Spinal cord (tissue), 10 donors: ENCODE measurements at places on chromosomes 7 and 10. TPM values are rescaled to one million over a fixed set of nuclear protein-coding genes. Genes with fewer than 3 reads are reported as not detected.

DNA sequence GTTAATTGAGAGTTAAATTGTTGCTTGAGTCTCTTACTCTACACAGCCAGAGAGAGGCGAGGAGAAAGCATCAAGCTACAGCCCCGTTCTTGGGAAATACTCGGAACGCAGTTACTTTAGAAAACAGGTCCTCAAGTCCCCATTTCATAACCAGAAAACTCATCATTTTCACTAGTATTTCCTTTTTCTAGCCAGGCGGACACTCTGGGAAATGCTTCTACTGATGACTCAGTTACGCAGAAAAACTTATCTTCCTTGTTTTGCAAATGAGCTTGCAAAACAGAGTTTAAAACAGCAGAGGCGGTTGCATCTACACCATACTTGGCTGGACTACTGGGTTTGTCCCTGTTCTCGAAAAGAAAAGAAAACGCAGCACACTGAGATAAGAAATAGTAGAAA lies 111.4 kb upstream of the FGFR2 start:
- DNase-seq = peak; percentile 45

GRCh38 chr7:47688311-47689100 lies 106.6 kb upstream of the TNS3 start:
- peak; percentile 71 for DNase-seq

Gene SPDYE5
- total RNA-seq = 0.10 TPM

Gene GJD4
- 0.20 TPM for total RNA-seq

GRCh38 chr10:87615856-87616255 lies 43.8 kb upstream of the PAPSS2 start:
- DNase-seq = no peak

Gene DNAJC12
- total RNA-seq = 15.7 TPM

Gene OR9A2
- 0.28 TPM for total RNA-seq

GRCh38 chr7:47669901-47670384 lies 88.0 kb upstream of the TNS3 start:
- no peak for DNase-seq

Gene SFTPA2
- 0.20 TPM for total RNA-seq

- DNase-seq = no peak
Observed at GRCh38 chr10:43904301-43904700, 255.6 kb upstream of the ZNF32 start.

DNA sequence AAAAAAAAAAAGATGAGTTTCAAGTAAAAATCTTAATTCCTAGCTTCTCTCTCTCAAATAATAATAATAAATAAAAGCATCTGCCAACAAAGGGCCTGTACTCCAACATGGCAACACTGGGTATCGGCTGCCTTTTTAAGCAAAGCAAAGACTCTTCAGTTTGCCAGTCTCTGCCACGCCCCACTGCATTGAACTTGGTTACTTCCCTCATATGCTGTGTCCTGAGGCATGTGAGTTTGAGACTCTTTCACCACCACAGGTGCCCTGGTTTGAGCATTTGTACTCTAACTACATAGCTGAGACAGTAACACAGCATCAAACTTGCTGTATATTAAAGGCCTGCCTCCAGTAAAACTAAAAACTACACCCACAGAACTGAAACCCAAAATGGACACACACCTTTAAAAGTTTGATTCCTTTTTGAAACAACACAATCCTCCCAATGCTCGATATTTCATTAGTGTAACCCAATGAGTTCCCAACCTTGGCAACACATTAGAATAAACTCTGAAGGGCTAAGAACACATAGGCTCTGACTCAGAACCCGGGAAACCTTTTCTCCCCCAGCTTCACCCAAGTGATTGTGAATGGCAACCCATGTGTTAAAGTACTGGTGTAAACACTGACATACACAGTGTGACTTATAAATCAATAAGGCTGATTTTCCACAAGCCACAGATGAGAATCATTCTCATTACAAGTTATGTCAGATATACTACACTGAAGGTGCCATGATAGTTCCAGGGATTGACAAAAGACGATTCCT lies 12.0 kb downstream of the JAZF1 start:
- DNase-seq = no peak

- no peak for DNase-seq
Observed at GRCh38 chr7:51640841-51641240, 324.2 kb upstream of the COBL start.

Gene ACSM6
- total RNA-seq = not detected

- DNase-seq = no peak
Observed at GRCh38 chr10:117551330-117552155, 9.0 kb downstream of the EMX2 start.

Gene ACTR1A
- 134 TPM for total RNA-seq
